ENCODE measurements at places on chromosomes 11 and 22.

GRCh38 chr22:36221799-36222751, 17.3 kb downstream of the APOL2 start:
- ATAC-seq, result peak; percentile 66

- ATAC-seq, result no peak
Measured at GRCh38 chr11:58742981-58743880, 11.5 kb upstream of the GLYAT start.

DNA sequence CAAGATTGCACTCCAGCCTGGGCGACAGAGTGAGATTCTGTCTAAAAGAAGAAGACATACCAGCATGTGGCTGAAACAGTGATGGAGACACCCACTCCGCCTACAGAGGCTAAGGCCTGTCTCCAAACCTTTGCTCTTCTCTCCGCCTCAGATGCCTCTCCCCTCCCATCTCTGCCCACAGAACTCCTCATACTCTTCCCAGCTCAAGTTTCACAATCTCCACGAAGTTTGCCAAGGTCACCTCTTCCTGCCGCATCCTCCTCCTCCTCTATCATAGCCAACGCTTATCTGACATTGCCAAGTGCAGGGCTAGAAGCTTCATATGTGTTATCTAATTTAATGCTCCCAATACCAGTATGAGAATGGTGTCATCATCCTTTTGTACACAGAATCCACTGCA, 25.9 kb upstream of the FBLN1 start:
- ATAC-seq, result peak; percentile 26

- ATAC-seq, result peak; percentile 78
Measured at GRCh38 chr22:36081023-36081431, 52.4 kb upstream of the RBFOX2 start.

All from gastroesophageal sphincter (tissue), 4 donors.